ENCODE measurements at places on chromosomes 3 and 15.

DNA sequence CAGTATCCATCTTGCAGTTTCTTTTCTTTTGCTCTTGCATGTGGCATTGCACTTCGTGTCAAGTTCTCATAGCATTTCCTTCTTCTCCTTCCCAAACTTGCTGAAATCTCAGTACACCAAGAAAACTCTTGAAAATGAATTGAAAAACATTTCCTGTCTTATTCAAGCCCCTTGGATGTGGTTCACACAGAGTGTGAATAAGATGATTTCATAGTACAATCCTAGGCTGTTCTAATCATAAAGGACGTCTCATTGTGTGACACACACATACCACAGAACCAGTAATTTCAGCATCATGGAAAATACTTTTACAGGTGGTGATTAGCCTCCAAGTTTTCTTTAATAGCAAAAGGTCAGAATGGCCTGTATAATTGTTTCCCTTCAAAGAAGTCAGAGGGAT, 121.6 kb upstream of the AADACL2 start:
- no peak for DNase-seq

DNA sequence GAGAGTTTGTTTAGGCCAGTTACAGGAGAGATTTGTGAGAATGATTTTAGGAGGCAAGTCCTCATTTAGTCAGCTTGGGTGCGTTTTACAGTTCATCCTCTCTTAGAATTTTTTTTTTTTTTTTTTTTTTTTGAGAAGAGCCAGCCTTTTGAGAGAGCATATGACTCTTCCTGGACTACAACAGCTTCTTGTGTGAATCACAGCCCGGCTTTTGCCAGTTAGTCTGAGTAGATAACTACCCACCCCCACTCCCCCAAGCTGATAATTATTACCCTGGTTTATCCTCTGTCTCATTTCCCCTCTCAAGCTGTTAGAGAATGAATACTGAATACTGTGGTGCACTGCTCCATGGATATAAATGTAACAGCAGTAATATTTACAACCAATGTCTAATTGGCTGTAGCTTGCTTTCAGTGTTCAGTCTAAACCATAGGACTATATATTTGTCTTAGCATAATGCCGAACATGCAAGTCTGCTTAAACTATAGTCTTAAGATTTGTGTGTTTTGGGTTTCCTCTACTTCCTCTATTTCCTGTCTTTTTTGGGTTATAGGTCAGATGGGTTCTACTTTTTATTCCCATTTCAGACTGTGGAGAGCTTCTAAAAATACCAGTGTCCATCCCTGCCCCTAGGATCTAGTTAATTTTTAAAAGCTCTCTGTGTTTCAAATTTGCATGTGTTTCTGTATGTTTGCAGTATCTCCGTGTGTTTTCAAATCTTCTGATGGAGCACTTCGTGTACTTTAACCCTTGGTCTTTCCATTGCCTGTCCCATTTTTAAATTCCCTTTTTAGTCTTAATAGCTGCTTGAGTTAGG, 8.0 kb downstream of the CHD2 start:
- peak; percentile 87 for DNase-seq

- DNase-seq = peak; percentile 48
Observed at GRCh38 chr15:48250640-48251076, 44.6 kb downstream of the SLC12A1 start.

DNA sequence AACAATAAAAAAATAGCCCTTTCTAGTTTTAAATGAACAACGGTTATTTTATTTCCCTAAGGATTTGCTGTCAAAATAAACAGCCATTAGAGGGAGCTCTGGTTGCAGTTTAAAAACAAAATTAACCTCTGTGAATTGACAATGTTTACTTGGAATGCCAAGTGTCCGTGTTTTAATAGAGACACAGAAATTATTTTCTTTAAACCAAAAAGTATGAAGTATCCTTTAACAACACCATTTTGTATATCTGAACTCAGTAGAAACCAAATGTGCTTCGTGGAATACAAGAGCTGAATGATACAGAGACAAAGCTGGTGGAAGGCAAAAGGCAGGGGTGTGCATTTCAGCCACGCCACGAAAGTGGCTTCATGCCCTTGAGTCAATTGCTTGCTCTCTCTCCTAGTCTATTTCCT, 74.4 kb downstream of the MOBP start:
- DNase-seq = peak; percentile 76

GRCh38 chr3:106247902-106248684, 379.3 kb upstream of the CBLB start:
- DNase-seq = no peak

DNA sequence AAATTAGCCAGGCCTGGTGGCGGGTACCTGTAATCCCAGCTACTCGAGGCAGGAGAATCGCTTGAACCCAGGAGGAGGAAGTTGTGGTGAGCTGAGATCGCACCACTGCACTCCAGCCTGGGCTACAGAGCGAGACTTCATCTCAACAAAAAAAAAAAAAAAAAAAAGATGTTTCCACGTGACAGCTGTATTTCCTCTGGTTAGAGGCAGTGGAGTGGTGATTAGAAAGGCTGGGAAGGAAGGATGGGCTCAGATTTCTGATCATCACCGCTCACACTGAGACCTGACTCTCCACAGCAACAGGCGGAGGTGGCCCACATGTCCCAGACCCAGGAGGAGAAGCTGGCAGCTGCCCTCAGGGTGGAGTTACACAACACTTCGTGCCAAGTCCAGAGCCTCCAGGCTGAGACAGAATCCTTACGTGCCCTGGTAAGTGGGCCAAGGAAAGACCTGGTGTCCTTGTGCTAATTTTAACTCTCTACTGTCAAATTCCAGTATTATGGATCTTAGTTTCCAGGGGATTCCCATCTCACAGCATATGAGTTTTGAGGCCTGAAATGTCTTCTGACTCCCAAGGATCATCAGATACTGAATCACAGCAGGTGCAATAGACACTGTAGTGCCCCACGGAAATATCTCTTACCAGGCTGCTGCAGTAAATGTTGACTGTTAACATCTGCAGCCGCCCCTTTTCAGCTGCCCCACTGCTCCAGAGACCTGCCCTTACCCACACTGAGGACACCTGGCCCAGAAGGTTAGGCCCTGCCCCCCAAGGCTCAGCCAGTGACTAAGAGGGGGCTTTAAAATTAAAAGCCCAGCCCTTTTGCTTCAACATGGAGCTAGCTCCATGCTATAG, 66.9 kb downstream of the BFSP2 start:
- DNase-seq = no peak

GRCh38 chr3:80051602-80051962, 283.8 kb upstream of the ROBO1 start:
- no peak for DNase-seq
